ENCODE measurements at places on chromosomes 13 and 19.

DNA sequence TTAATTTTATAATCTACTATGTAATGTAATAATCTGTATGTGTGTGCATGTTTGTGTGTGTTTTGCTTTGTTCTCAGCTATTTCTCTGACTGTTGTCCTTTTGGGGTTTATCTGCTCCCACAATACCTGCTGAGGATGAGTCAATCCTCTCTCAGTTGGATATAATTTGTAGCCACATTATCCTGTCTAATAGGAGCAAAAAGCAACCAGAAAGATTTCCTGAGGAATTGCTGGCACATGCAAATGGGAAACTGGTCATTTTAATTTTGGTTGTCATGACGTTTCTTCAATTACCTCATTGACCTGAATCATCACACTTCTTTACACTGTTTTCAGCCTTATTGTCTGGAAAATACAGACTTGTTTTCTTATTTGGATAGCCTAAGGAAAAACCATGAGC lies 488.4 kb downstream of the KLF5 start:
- DNase-seq, result no peak

DNA sequence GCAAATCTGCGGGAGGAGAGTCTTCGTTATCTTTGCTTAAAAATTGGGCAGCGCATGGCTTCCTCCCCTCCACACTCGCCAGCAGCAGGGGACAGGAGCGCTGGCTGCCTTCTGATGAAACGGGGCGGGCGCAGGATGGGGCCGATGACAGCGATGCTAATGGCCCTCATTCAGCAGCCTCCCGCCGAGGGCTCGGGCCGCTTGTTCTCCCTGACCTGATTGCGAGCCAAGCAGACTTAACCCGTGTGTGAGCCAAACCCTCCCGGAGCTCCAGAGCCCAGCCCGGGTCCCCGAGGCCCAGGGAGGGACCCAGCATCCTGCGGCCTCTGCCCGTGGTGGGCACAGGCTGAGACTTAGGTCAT lies 90.3 kb downstream of the KDM4B start:
- DNase-seq, result no peak

GRCh38 chr19:18594096-18594823 lies 5.7 kb downstream of the REX1BD start:
- peak; percentile 82 for DNase-seq

DNA sequence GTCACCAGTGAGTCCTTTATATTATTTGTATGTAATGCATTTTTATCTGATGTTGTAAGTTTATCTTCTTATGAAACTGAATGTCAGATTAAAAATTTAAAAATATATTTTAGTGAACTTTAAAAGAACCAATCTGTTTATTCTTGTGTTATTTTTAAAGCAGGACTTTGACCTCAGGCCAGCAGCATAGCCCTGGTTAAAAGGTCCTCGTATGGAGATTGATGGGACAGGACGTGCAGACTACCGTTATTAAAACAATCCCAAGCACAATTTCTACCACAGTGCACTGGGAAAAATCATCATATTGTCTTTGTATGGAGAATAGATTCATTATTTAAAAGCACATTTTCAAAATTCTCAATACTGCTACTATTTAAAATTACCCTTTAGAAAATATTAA lies 573.8 kb upstream of the ARGLU1 start:
- no peak for DNase-seq

DNA sequence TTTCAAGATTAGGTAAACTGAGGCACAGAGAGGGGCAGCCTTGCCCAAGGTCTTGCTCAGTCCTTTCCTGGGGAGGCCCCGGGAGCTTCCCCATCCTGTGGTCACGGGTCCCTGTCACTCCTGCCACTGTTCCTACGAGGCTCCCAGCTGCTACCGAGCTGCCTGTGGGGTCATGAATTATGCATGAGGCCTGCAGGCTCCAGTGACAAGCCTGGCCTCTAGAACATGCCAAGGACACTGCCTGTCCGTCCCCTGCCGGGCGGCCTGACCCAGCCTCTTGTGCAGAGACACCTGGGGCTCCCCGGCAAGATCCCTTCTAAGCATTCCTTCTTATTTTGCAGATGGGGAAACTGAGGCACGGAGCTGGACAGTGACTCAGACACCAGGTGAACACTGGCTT lies 2.7 kb downstream of the FCHO1 start:
- DNase-seq, result no peak

- DNase-seq, result peak; percentile 55
These were observed at the start of gene TMEM59L for GRCh38 chr19:18612772-18613588. TSS of gene TMEM59L (plus strand) at chr19:18612870. CDS start at chr19:18612959, 89 bp downstream.

DNA sequence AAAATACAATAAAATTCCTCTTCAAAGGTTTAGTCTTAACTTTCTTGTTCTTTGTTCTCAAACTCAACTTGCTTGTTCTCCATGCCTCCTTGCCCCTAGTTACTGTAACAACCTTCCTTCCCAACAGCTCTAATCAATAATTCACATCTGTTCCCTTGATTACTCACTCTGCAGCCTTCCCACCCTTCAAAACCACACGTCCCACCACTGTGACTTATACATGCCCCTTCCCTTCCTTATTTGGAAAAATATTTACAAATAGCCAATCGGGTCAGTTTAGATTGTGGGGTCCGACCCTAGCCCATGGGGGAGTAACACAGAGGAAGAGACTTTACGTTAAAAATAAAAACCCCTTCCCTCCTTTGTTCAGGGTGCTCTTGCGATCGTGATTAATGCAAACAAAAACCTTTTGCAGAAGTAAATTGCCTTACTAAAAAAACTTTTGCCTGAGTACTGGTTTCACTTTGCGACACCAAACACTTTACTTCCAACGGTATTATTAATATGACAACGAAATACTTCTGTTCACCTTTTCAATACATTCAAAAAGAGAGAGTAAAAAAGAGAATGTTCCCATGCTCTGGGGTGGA lies 512 bp upstream of the ZNF93 start:
- no peak for DNase-seq

- DNase-seq, result no peak
These were observed 272.6 kb upstream of the KLHL1 start for GRCh38 chr13:70380809-70381208.

DNA sequence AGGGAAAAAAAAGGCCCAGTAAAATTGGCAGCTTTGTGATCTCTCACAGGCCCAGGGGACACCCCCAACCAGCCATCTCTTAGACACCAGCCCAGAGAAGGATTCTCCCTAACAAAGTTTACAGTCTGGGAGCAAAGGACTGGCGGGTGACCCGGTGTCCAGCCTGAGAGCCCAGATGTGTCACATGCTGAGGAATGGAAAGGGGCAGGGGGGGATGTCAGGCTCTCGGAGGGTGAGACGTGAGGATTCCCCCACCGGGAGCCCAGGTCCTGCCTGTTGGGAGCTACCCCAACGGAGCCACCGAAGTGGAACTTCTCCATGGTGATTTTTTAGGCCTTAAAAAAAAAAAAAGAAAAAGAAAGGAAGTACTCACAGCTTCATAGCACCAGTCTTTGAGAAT lies 4.8 kb upstream of the CTXN1 start:
- DNase-seq, result no peak

DNA sequence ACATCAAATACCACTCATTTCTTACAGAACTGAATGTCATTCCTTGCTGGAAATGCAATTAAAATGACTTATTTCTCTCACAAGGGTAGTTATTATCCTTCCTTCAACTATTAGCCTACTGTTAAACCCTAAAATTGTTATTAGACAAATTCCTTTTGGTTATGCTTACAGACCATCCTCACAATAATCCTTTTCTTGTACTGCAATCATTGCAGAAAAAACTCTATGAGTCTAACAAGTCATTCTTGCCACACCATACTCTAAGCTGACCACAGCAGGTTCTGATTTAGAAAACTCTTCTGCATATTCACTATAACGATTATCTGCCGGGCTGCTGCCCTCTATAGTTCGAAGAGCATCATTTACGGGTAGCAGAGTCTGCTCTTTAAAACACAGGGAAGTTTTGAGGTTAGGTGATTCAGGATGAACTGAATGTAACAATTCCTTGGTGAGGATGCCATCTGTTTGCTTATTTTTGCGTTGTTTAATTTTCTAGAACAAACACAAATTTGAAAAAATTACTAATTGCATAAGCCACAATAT lies 38.2 kb downstream of the MTMR6 start:
- no peak for DNase-seq

- DNase-seq, result no peak
These were observed 186.9 kb upstream of the UBL3 start for GRCh38 chr13:30037306-30037705.

DNA sequence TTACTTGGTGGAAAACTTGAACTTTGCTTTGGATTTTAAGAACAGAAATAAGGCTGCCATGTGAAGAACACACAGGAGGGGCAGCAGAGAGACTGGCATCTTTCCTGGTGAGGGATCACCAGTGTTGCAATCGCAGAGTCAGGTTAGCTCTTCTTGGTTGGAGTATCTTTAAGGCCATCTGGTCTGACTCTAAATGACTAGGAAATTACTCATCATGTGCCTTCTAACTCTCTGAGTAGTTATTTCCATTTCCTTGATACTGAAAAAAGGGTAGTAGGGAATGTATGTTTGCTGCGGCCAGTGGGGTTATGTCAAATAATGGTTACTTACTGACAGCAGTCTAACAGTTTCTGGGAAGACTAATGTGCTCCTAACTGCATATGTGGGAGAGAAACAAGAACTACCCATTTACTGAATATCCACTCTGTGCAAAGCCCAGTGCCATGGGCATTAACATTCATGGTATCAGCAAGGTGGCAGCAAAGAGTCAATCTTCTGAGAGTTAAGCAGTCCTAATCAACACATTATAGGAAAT lies 122.1 kb downstream of the COG6 start:
- DNase-seq, result peak; percentile 51

DNA sequence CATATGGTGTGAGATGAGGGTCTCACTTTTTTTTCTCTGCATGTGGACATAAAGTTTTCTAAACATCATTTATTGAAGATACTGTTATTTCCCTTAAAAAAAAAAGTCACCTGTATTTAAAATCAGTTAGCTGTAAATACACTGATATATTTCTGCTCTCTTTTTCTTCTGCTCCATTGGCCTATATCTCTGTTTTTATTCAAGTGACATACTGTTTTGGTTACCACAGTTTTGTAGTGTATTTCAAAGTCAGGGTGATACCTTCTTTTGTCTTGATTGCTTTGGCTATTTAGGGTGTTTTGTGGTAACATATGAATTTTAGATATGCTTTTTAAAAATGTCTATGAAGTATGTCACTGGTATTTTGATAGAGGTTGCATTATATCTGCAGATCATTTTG lies 15.8 kb upstream of the ZNF431 start:
- DNase-seq, result no peak

GRCh38 chr13:103007427-103007762 lies 58.8 kb downstream of the SLC10A2 start:
- no peak for DNase-seq

DNA sequence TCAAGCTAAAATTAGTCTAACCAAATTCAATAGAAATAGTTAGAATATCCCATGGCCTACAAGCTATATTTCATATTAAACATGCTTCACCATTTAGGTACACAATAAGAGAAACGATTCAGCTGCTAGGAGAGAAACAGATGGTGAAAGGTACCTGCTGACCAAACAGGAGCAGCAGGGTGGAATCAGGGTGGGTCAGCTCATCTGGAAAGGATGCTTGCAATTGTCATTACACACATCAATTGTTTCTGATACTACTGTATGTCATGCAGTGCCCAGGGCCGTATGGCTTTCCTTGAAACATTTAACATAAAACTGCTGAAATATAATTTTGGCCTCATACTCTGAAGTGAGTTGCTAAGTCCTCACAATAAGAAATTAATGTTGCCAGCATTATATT lies 776.0 kb downstream of the DACH1 start:
- DNase-seq, result no peak

GRCh38 chr13:98599502-98600328 lies 22.8 kb upstream of the STK24 start:
- no peak for DNase-seq

GRCh38 chr13:59424661-59425060 lies 739.1 kb downstream of the DIAPH3 start:
- no peak for DNase-seq

DNA sequence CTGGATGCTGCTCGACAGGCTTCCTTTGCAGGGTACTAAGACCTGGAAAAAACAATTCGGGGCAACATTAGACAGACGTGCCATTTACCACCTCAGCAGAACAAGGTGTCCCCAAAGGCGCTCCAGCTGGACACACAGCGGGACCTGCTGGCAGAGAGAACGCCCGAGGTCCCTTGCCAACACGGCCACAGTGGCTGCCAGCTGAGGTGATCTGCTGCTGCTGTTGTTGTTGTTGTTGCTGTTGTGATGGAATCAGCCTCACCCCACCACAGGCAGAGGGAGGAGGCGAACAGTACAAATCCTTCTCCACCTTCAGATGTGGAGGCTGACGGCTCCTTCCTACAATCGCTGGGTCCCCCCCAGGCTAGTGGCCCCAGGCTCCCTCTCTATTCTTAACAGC lies 25.2 kb downstream of the ANKRD27 start:
- no peak for DNase-seq

DNA sequence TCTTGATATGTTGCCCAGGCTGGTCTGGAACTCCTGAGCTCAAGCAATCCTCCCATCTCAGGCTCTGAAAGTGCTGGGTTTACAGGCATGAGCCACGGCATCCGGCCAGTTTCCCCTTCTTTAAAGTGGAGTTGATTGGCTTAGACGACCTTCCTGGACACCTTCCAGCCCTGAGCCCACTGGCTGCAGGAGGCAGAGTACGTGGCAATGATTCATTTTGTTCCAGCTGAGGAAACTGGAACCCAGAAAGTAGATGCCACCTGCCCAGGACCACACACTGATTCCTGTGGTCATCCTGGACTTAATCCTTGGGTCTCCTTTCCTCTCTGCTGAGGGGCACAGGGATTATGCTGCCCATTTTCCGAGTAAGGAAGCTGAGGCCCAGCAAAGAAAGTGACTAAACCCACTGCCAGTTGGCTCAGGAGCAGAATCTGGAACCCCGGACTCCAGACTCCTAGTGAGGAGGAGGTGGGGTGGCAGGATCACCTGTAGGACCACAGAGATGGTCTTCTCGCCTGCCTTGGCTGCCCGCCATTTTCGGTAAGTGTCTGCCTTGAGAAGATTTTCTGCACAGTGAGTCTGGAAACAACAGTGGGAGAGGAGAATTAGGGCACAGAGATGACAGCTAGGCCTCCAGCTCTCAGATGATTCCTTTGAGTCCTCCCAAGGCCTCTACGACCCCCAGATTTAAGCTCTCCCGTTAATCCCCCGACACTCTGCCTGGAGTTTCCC lies 737 bp downstream of the XRCC1 start:
- no peak for DNase-seq

- no peak for DNase-seq
These were observed 3.8 kb downstream of the APC2 start for GRCh38 chr19:1453525-1454364.
